ENCODE measurements at places on chromosomes 1 and 21.

- DNase-seq: no peak
These were observed 853 bp downstream of the USP16 start for GRCh38 chr21:29025328-29025713.

GRCh38 chr1:154456631-154457030 is 45.4 kb upstream of the TDRD10 start:
- no peak for DNase-seq

- no peak for DNase-seq
These were observed 36.6 kb upstream of the LCE5A start for GRCh38 chr1:152473887-152474537.

- no peak for DNase-seq
These were observed 20.8 kb downstream of the FRRS1 start for GRCh38 chr1:99745684-99746083.

All from NCI-H2081 treated with DMSO at 0.1 percent for 48 hours (cell line).